RPMI7951 (cell line): ENCODE measurements at places on chromosomes 7 and 10. TPM values are rescaled to one million over a fixed set of nuclear protein-coding genes. Genes with fewer than 3 reads are reported as not detected.

Gene CFAP70
- 0.12 TPM in 1 of 2 replicates, not detected in the other for total RNA-seq

GRCh38 chr10:51425431-51425830 is 274.0 kb downstream of the CSTF2T start:
- DNase-seq, result no peak

DNA sequence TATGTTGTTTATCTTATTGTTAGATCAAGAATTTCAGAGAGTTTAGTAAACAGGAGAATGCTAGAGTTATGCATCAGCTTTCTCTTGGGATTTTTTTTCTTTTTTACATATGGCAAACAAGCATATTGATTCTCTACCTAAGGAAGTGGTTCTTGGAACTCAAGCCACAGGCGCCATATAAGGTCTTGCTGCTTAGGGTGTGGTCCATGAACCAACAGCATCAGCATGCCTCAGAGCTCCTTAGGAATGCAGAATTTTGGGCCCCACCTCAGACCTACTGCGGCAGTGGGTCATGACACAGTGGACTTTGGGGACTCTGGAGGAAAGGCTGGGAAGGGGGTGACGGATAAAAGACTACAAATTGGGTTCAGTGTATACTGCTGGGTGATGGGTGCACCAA is 230.8 kb downstream of the SKAP2 start:
- peak; percentile 20 for DNase-seq

Gene METTL27
- total RNA-seq, result 0.12 and 0.29 TPM in 2 replicates

- no peak for DNase-seq
Observed at GRCh38 chr7:20201380-20201779, 15.8 kb downstream of the MACC1 start.

- DNase-seq, result no peak
Observed at GRCh38 chr10:117892681-117893220, 154.0 kb downstream of the RAB11FIP2 start.

- DNase-seq, result no peak
Observed at GRCh38 chr10:16915300-16915699, 98.1 kb upstream of the RSU1 start.

GRCh38 chr7:78299088-78299487 is 500.5 kb downstream of the PHTF2 start:
- no peak for DNase-seq

- no peak for DNase-seq
Observed at GRCh38 chr10:79355420-79356017, 8.2 kb downstream of the PPIF start.

Gene ACHE
- not detected in 2 replicates for total RNA-seq

Gene TYW1B
- 3.1 and 4.7 TPM in 2 replicates for total RNA-seq

Gene VAX1
- not detected in 2 replicates for total RNA-seq

GRCh38 chr10:43037942-43038782 is 38.7 kb upstream of the RET start:
- no peak for DNase-seq

- DNase-seq, result no peak
Observed at GRCh38 chr7:96182424-96183158, 139.3 kb downstream of the SLC25A13 start.

DNA sequence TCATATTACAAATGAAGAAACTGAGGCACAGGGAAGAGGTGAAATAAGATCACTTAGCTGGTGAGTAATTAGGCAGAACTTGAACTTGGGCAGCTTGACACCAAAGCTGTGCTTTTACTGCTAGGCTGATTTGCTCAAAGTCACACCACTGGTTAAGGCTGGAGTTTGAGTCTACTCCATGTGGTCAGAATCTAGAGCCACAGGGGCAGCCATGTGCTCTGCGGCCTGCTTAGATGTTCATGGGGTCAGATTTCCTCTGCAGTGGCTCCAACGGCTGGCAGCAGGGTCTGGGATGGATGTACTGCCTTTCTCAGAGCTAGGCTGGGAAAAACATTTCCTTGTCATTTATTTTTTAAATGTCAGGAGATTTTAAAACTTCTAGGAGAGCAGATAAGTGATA is 417.5 kb downstream of the KCNMA1 start:
- DNase-seq, result no peak

GRCh38 chr7:55770778-55771177 is 91.8 kb downstream of the SEPTIN14 start:
- peak; percentile 9 for DNase-seq

Gene CDC14C
- total RNA-seq, result not detected in 2 replicates

DNA sequence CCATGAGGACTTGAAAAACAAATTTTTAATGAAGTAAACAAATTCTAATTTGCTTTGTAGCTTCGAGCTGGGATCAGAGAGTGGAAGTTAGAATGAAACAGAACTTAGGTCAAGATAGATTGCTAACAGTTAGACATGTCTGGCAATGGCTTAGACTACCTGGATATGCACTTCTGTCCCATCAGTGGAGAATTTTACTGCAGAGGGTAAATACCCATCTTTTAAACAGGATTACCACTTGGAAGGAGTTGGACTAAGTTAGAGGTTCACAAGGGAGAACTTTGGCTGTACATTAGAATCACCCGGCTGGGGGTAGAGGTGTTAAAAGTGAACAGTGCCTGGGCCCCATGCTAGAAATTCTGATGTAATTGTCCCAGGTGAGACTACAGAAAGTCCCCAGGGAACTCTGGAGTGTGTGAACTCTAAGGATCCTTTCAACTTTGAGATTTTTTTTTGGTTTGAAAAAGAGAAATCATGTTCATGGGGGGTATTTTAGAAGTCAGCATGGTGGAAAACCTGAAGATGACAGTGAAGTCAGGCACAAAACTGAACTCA is 35.5 kb downstream of the ENTPD1 start:
- no peak for DNase-seq

Gene GDF10
- not detected in 2 replicates for total RNA-seq

DNA sequence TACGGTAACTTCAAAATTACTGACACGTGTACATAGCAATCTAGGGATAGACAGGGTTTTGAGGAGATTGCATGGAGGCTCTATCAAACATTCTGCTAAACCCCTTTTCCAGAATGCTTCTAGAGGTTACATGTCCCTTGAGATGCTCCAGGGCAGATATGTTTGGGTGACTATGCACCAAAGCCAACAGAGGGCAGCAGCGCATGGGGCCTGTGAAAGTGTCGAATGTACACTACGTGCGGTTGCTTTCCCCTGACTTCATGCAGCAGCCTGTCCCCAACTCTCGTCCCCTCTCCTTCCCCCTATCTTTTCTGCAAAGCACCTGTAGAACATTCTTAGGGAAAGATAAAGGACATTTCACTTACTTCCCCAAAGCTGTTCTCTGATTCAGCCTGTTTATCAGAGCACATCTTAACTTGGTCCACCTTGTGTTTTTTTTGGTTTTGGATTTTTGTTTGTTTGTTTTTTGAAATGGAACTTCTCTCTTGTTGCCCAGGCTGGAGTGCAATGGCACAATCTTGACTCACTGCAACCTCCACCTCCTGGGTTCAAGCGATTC is 90.2 kb downstream of the UBE3C start:
- DNase-seq, result peak; percentile 22

GRCh38 chr10:124543971-124544370 is 82.3 kb downstream of the LHPP start:
- no peak for DNase-seq

Gene STX1A
- total RNA-seq, result 36.4 and 45.6 TPM in 2 replicates

DNA sequence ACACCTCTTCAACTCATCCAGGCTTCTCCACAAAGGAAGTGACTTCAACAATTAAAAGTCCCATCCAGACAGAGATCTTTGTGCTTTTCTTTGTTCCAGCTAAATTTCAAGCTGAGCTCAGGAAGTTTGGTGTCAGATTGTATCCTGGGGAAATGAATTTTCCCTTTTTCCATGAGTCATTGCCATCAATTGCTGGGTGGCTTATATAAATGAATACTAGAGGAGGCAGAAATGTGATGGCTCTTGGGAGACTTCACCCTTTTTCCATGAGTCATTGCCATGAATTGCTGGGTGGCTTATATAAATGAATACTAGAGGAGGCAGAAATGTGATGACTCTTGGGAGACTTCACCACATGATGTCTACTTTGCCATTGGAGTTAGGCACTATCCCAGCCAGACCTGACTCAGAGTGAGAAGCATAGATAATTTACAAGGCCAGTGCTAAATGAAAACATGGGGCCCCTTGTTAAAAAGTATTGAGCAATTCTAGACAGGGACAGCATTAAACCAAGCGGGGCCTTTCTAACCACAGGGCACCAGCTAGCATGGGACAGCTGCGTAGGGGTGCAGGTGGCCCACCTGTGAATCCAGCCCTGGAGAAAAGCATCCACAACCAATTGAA is 339.2 kb upstream of the PODXL start:
- DNase-seq, result peak; percentile 100

DNA sequence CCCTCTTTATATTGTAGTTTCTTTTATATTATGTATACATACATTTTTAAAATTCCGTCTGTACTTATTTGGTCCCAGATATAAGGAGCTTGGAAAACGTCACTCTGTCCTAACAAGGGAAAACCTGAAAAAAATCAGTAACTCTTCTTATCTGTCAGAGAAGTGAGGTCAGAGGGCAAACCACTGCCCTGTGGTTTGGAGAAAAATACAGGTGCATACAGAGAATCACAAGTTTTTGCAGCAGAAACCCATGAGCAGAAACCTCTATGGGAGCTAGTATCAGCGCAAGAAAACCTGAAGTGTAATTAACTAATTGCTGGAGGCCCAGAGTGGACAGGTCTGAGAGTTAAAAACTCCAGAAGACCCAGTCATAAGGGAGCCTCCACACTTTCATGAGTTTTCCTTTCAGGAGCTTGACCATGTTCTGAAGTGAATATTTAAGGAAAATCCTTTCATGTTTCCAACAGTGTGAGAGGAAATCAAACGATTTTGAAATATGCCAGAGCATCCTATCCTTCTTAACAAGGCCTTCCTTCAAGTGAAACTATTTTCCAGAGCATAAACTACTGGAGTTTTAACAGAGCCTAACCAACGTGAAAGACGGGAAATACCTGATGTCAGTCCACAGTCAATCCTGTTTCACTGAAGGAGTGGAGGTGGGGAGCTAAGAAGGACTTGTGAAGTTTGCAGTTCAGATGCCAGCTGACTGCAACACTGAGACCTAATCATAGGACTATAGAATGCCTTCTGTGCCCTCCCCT is 290.8 kb upstream of the BMPER start:
- no peak for DNase-seq

Gene ATRNL1
- 0.12 and 0.39 TPM in 2 replicates for total RNA-seq

DNA sequence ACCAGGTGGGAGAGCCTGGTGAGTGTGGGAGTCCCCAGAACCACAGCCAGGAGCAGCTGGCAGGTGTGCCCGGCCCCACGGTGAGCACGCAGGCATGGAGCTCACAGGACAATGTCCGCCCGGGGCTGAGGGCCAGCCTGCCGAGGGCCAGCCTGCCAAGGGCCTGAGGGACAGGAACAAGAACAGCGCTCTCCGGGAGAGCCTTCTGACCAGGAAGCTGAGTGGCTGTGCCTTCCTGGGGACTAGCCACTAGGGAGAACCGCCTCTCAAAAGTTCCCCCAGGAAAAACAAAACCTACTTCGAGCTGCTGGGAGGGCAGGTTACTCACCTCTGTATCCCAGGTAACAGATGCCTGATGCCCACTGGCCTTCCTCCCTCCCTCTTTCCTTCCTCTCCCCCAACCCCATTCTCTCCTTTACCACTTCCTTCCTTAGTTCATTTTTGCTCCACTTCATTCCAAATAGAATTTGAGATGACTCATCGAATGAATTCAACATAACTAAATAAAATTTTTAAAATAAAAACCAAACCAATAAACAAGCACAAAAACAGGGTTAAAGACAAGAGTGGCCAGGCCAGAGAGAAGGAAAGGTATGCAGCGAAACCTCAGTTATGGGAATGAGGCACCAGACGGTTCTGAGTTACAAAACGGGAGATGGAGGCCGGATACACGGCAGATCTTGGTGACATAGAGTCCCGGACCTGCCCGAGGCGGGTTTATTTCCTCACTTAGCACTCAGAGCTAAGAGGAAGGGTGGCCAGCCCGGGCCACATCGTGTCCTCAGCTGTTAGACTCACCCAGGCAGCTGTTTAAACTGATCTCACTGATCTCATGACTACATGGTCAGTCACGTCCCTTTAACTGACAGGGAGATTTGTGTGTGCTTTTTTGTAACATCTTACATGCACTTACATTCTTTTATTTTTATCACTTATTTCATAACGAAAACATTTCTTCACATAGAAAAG is 128.5 kb downstream of the TNS3 start:
- DNase-seq, result peak; percentile 100

GRCh38 chr7:94972296-94972695 is 64.9 kb downstream of the PPP1R9A start:
- no peak for DNase-seq

GRCh38 chr10:53543410-53543809 is 770.8 kb upstream of the MBL2 start:
- no peak for DNase-seq

Gene OR13A1
- total RNA-seq, result not detected in 2 replicates

DNA sequence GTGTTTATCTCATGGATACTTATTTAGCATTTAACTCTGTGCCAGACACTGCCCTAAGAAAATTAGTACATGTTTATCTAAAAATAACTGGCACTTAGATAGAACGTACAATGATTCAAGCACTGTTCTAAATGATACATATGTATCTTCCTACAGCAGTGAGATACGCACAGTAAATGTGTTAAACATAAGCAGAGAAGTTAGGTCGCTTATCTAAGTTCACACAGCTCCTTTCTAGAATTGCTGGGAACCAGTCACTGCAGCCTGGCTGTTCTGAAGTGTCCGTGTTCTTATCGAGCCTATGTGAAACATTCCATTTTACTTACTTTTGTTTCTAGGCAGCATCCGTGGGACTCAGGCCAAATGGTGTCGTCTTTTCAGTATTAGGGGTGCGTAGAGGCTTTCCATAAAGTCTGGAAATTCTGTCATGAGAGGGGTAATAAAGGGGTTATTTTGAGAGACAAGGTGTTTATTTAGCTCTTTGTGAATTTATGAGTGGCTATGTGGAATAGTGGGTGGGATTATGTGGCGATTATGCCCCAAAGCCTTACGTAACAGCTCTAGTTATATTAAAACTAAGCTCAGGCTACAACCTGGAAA is 186.9 kb downstream of the SND1 start:
- no peak for DNase-seq

DNA sequence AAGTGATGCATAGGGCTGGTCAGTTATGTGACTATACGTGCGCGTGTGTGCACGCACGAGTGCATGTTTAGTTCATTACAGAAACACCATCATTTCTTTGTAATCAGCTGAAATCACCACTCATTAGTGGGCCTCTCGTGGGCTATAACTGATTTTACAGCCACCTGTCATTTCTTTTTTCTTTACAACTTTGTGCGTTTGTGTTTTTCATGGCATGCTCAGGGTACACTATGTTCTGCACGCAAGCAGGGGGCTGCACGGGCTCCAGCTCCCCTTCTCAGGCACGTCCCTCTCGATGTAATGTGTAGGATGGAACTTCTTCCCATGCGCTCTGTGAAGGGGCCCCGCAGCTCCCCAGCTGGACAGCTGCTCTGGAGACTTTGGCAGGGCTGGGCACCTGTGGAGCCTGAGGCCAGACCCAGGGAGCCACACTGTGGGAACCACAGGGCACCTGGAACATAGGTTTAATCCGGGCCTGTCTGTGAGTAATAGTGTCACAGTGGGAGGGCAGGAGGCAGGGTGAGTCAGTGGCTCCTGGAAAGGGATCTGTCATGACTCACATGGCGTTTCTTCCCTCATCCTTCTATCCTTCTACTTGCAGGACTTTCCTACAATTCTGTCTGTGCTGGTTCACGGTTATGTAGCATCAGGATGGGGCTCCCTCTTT is 4.9 kb downstream of the GCK start:
- DNase-seq, result peak; percentile 96
